ENCODE measurements at places on chromosomes 5 and 9.

- DNase-seq: no peak
Measured at GRCh38 chr9:98899408-98900056, 44.2 kb upstream of the COL15A1 start.

GRCh38 chr9:86230858-86231257 lies 28.6 kb downstream of the C9orf153 start:
- DNase-seq: no peak

DNA sequence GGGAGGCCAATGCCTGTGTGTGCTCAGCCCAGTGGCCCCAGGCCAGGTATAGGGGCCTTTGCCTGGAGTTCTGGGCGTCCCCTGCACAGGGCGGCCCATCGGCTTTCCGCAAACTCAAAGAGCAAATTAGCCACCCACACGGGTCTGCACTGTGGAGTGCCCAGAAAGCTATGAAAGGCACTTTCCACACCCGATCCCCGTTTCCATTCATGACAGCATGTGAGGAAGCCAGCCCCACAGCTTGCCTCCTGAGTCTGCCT lies 5.2 kb downstream of the DBH start:
- no peak for DNase-seq

DNA sequence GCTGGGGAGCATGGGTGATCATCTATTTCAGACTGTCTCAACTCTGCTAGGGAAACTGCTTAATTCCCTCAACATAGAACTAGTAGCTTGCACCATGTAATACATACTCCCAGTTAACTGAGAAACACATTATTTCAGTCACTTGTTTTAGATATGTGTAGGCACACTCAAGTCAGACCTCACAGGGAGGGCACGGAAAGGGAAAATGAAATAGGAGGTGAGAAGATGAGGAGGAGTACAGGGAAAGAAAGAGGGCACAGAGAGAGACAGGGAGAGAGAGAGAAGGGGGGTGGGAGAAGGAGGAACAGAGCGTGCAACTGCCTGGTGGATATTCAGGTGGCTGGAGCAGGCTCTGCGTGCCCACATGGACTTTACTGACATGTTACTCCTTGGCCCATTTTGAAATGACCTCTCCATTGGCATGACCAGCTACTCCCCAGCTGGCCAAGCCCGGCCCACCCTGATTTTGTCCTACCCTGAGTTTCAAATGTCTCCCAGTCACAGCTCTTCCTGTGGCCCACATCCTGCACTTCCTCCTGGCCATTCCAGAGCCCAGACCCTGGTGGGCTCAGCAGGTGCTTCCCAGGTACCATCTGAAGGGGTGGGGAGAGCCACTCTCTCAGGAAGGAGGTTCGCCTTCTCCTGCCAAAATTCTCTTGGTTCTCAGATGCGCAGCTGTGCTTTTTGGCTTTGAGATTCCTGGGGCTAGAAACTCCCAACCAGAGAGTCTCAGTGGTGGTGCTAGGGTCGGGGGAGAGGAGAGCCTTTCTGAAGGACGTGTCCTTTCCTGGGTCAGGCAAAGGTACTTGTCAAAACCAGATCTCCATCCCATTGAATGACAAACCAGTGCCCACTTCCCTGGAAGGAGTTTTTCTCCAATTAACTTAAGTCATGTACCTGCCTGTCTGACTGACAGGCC lies 229.4 kb downstream of the FSTL4 start:
- DNase-seq: no peak

DNA sequence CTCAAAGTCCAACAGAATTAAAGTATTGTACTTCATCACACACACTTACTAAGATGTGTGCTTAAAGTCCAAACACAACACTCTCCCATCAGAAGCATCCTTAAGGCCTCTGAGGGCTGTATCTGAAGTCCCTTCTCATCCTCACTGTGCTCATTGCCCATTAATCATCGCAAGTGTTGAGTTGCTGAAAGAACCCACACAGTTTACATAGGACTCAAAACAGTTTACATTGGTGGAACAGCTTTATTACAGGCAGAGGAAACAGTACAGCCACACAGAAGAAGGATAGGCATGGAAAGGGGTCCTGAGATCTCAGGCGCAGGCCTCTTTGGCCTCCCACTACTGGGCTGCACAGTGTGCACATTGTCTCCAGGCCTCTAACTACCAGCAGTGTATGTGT lies 113.4 kb downstream of the CMYA5 start:
- no peak for DNase-seq

DNA sequence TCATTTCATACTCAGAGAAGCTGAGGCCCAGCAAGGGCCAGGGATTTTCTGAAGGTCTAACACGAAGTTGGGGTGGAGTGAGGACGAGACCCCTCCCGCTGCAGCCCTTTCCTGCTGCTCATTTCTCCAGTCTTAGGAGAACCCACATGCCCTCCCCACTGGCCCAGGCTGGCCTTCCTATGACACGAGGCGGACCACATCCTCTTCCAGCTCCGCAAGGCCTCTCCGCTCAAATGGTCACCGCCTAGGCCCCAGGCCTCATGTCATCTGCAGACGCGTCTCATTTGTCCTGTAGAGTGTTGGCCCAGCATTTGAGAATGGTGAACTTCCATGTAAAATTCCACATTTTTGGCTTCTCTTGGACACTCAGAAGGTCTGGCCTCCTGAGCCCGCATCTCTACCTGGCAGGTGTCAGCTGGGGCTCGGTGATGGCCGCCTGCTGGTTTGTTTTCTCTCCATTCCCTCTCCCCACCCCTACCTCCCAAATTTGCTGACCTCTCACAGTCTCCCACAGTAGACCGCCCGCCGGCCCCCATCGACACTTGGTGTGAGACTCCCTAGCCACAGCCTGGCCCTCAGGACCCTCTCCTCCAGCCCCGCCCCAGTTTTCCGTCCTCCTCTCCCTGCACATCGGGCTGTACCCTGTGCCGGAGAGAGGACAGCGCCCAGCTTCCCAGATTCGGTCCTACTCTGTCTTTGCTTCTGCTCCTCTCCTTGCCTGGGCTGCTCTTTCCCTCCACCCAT lies 51.7 kb downstream of the ERGIC1 start:
- DNase-seq: no peak

DNA sequence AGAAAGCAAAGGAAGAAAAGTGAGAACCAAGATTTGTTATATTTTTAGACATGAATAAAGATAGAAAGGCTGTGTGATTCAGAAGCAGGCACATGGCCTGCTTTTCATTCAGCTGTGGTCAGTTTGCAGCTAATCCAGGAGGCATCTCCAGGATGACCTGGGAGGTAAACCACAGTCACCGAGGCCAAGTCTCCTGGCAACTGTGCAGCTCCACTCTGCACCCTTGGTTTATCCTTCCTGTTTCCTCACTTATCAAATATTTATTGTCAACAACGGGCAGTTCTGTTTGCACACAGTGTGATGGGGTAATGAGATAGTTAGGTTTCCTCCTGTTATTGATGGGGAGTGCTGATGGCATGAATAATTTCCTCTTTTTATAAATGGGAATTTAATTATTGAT lies 243.0 kb downstream of the PSAT1 start:
- no peak for DNase-seq

DNA sequence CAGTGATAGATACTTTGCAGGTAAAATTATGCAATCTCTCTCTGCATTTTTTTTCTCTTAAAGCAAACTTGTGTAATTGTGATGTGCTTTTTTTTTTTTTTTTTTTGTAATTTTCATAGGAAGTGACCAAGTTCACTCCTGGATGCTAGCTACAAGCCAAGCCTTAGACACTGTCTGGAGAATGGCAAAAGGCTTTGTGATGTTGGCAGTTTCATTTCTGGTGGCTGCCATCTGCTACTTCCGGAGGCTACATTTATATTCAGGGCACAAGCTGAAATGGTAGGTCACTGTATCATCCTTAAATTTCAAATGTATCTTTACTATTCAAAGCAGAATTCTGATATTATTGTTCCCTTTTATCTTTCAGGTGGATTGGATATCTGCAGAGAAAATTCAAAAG lies 19.3 kb downstream of the OTULINL start:
- DNase-seq: no peak

DNA sequence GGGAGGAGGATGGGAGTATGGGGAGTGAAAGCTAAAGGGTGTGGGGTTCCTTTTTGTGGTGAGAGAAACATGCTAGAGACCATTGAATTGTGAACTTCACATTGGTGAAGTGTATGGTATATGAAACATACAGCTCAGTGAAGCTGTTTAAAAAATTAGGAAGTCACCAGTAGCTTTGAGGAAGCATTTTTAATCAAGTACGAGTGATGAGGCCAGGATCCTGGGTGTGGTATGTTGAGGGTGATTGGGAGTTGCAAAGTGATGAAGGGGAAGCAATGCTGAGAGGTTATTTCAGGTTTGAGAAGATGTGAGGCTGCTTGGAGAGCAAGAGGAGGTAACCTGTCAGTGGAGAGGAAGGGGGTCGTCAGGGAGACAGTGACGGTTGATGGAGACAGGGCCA lies 22.7 kb upstream of the CLK4 start:
- no peak for DNase-seq

DNA sequence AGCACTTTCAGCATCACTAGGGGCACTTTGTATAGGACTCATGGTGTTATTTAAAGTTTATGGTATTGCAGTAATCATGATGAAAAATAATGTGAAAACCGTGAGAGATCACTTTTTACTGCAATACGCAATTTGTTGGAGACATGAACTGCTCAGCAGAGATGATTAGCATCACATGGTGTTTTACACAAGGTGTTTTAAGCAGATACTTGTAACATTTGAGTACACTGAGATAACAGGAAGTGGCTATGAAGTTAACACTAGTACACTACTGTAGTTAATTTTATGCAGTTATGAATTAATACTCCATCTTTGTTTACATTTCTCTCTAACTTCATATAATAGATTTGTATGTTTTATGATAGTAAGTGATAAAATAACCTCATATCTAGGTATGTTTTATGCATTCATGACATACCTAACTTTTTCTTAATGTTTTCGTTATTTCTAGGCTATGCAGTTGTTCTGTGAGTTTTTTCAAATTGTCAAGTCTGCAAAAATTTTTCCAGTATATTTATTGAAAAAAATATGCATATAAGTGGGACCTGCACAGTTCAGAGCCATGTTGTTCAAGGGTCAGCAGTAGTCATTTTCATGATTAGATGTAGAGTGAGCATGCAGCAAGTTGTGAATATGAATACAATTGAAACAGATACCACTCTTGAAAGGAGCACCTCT lies 13.0 kb downstream of the SUB1 start:
- no peak for DNase-seq

GRCh38 chr9:128072144-128073021 lies 4.4 kb downstream of the SLC25A25 start:
- peak; percentile 69 for DNase-seq

DNA sequence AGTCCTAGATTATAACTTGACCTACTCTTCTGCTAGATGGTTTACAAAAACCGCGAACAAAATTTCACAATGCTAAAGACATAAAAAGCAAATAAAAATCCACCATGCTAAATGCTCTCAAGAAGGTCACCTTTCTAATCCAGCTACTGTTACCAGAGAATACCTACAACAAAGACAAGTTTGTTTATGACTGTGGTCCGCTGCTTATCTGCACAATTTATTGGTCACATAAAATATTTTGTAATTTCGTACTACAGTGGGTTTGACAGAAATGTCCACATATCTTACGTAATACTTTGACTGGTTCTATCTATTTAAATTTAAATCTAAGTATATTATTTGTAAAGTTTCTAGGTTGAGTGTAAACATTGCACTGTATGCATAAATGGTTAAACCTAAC lies 257.6 kb upstream of the ZNF608 start:
- no peak for DNase-seq

- DNase-seq: no peak
Measured at GRCh38 chr5:1885868-1886845, 3.4 kb upstream of the IRX4 start.

- DNase-seq: no peak
Measured at GRCh38 chr5:115500225-115500624, 44.4 kb downstream of the FEM1C start.

DNA sequence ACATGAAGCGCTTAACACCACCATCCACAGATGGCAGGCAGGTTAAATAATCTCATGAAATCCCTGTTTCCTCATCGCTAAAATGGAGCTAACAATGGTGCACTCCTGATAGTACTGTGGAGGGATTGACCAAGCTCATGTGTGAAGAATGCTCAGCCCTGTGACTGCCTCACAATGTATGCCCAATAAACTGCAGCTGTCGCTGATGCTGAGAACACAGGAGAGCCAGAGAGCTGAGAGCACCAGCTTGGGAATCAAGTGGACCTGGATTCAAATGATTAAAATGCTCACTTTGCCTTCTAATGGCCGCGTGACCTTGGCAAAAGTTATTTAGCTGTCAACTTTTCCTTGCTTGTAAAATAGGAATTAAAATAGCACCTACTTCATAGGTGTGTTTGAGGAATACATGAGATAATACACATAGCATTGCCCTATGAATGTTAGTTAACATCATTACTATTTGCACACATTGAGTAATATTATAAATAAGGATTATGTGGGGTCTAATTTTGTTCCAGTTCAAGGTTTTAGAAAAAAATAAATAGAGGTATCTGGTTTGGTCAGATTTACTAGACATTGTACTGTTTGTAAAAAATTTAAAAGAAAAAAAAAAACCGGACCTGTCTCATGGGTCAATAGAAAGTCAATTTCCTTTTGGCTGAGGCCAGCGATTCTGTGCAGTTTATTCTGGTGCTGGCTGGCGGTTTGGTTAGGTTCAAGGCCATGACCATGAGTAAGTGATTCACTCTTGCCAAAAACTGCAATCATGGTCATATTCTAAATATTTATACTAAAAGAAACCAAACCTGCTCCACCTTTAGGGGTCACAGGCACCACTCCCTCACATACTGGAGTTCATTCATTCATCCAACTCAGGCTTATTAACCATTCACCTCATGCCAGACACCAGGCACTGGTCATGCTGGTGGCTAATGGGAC lies 101.3 kb downstream of the SH3TC2 start:
- no peak for DNase-seq

DNA sequence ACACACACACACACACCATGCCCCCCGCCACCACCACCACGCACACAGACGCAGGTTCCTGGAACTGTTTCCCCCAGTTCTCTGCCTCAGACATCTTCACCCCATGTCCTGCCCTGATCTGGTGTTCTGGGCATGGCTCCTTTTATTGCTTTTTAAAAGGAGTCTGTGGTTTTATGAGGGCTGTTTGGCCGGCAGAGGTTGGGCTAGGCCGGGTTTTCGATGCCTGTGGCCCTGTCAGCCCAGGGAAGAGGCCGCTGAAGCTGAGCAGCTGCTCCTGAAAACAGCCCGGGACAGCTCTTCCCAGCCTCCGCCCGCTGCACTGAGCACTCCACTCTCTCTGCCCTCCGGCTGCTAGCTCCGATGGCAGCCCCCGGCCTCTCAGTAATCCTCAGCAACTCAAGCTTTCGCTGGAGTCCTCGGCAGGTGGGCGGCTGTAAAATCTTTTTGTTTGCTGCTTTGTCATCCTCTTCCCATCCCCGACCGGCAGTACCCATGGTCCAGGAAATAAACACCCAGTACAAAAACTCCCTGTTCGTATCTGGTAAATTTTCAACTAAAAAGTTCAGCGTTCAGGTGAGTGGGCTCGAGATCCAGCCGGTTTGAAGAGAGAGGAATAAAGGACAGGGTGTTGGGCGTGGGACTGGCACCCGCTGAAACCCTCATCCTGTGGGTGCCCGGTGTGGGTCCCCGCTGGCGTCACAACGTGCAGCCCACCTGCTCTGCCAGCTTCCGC lies 103.0 kb upstream of the ERCC6L2 start:
- DNase-seq: no peak

- DNase-seq: no peak
Measured at GRCh38 chr5:60232036-60232795, 338.7 kb upstream of the PDE4D start.

Data from CD4-positive, alpha-beta T cell treated with Interleukin-4 for 4 hours (primary cell).